ENCODE measurements at places on chromosomes 3 and 15. TPM values are rescaled to one million over a fixed set of nuclear protein-coding genes. Genes with fewer than 3 reads are reported as not detected.

The ISLR gene
- 131 TPM for polyA plus RNA-seq

The TAGLN3 gene
- 5.5 TPM for polyA plus RNA-seq

The TNIK gene
- 39.6 TPM for polyA plus RNA-seq

The IL16 gene
- 5.8 TPM for polyA plus RNA-seq

The ADAMTS17 gene
- polyA plus RNA-seq, result 5.0 TPM

The P2RY14 gene
- polyA plus RNA-seq, result 1.9 TPM

The ITPKA gene
- not detected for polyA plus RNA-seq

The RLBP1 gene
- 0.62 TPM for polyA plus RNA-seq

The UNC13C gene
- 2.9 TPM for polyA plus RNA-seq

The LMAN1L gene
- 0.20 TPM for polyA plus RNA-seq

The WDR72 gene
- polyA plus RNA-seq, result 0.58 TPM

The AMT gene
- 14.7 TPM for polyA plus RNA-seq

The TUSC7 gene
- polyA plus RNA-seq, result not detected

The CD200R1 gene
- 2.6 TPM for polyA plus RNA-seq

The PLSCR5 gene
- polyA plus RNA-seq, result not detected

The NLGN1 gene
- polyA plus RNA-seq, result 1.5 TPM

The TMEM108 gene
- polyA plus RNA-seq, result 17.1 TPM

The GPX1 gene
- 97.4 TPM for polyA plus RNA-seq

The TGM5 gene
- 0.24 TPM for polyA plus RNA-seq

The SRGAP3 gene
- 15.9 TPM for polyA plus RNA-seq

The ADGRG7 gene
- polyA plus RNA-seq, result 0.04 TPM

The SNX1 gene
- polyA plus RNA-seq, result 59.0 TPM

The SCAANT1 gene
- not detected for polyA plus RNA-seq

The POTEB gene
- not detected for polyA plus RNA-seq

The UBE2E2 gene
- polyA plus RNA-seq, result 38.9 TPM

The MYL3 gene
- polyA plus RNA-seq, result 170 TPM

The RARRES1 gene
- polyA plus RNA-seq, result 6.2 TPM

The VIPR1 gene
- 2.3 TPM for polyA plus RNA-seq

The SLC12A1 gene
- 0.20 TPM for polyA plus RNA-seq

The KNG1 gene
- polyA plus RNA-seq, result not detected

The CPN2 gene
- 0.07 TPM for polyA plus RNA-seq

The EFL1 gene
- 14.2 TPM for polyA plus RNA-seq

The HYKK gene
- polyA plus RNA-seq, result 3.8 TPM

The CYP8B1 gene
- 0.05 TPM for polyA plus RNA-seq
